ENCODE measurements at places on chromosomes 16 and 17.
A peak's percentile ranks its signal among the peaks of the same experiment; 100 is the strongest.

DNA sequence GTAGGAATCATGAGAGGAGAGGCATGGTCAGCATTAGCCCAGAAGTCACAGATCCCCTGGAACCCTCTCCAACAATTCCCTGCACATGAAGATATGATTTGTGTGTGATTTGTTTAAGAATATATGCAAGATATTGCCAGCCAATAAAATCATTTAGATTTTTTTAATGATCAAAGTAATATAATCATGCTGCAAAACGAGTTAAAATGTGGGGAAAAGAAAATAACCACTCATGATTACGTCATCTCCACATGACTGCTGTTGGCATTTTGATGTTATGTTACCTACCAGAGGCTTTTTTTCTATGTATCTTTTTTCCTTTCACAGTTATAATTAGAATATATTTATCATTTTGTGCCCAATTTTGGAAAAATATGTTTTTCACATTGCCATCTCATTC is 22.4 kb downstream of the SLC35G3 start:
- no peak for DNase-seq

DNA sequence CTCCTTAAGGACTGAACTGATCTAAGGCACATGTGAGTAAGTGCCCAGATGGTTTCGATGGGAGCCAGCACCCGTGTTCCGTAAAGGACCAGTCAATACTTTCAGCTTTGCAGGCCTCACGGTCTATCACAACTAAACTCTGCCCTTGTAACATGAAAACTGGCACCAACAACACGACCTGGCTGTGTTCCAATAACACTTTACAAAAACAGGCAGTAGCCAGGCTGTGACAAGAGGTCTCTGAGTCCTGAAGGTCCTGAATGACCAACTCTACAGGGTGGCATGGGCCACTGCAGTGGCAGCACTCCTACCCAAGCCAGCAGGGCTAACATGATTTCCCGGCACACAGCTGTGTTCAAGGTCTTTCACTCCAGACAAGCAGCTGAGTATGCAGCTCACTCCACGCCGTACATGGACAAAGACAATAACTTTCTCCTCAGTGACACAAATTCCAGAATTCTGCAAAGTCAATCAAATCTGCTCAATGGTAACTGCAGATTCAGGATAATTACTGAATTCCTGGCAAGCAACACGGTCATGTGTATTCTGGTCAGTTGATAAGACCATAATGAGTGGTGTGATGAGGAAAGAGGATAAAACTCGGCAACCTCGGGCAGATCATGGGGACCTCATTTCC is 15.3 kb downstream of the NPLOC4 start:
- peak; percentile 48 for DNase-seq

DNA sequence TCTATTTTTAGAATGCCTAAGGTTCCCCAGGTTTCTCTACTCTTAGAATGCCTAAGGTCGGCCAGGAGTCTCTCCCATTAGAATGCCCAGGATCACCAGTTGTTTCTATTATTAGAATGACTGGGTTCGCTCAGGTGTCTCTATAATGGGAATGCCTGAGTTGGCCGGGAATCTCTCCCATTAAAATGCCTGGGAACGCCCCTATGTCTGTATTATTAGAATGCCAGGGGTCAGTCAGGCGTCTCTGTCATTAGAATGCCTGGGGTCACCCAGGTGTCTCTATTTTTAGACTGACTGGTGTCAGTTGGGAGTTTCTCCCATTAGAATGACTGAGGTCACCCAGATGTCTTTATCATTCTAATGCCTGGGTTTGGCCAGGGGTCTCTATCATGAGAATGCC is 2252.5 kb downstream of the TP53TG3F start:
- DNase-seq, result no peak

GRCh38 chr16:6407596-6407995 is 925.0 kb upstream of the RBFOX1 start:
- DNase-seq, result no peak

- DNase-seq, result no peak
These were observed 662 bp downstream of the COTL1 start for GRCh38 chr16:84617041-84617790.

GRCh38 chr17:67272312-67273047 is 27.5 kb upstream of the HELZ start:
- no peak for DNase-seq

- peak; percentile 92 for DNase-seq
These were observed 124.5 kb upstream of the ZFHX3 start for GRCh38 chr16:73172241-73172972.

- no peak for DNase-seq
These were observed 28.9 kb downstream of the ZNRF1 start for GRCh38 chr16:75027520-75028300.

DNA sequence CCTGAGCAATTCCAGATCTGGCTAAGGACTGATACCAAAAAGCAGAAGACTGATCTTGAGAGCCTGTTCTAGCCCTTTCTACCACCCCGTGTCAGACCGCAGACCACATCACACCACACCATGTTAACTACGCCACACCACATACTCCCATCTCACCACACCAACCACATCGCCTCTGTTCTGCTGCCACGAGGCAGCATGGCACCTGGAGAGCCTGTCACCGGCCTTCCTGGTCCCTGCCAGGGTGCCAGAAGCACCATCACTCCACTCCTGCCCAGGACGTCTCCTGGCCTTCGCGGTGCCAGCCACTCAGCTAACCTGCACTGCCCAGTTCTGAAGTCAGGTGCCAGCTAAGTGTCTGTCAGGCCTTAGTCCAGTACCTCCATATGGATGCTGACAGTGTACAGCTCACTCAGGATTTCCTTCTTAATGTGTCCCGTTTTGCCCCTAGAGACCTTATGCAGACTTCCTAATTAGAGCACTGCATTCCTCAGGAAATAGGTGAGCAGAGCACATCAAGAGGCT is 37.2 kb upstream of the BCAR1 start:
- DNase-seq, result no peak

- DNase-seq, result peak; percentile 17
These were observed 12.3 kb upstream of the MEIOB start for GRCh38 chr16:1884155-1884760.

GRCh38 chr16:2028620-2029220 is 2.0 kb downstream of the NHERF2 start:
- DNase-seq, result no peak

DNA sequence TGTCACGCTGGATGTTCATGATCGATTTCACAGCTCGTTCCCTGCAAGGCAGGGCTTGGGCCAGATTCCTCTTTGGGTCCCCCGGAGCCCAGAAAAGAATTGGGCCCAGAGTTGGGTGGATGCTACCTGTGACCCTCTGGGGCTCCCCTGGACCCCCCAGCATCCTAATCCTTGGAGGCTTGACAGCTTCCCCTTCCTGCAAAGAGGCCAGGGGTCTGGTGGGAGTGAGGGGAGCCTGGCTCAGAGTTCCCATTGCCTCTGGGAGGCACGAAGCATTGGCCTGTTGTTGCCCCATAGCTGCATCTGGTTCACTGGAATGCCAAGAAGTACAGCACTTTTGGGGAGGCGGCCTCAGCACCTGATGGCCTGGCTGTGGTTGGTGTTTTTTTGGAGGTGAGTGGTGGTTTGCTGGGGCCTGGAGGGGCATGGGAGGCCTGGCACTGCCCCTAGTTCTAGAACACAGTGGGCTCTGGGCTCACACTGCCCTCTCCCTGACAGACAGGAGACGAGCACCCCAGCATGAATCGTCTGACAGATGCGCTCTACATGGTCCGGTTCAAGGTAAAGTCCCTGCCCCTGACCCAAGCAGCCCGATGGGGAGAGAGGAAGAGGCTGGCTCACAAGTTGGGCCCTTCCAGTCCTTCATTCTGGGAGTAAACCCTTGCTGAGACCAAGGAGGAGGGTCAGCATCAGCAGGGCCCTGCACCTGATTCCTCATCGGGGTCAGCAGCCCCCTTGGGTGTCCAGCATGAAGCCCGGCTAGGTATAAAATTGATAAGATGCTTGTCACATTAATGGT is 7.2 kb downstream of the CA7 start:
- no peak for DNase-seq

GRCh38 chr17:77106874-77107358 is 33.9 kb upstream of the SEC14L1 start:
- no peak for DNase-seq

DNA sequence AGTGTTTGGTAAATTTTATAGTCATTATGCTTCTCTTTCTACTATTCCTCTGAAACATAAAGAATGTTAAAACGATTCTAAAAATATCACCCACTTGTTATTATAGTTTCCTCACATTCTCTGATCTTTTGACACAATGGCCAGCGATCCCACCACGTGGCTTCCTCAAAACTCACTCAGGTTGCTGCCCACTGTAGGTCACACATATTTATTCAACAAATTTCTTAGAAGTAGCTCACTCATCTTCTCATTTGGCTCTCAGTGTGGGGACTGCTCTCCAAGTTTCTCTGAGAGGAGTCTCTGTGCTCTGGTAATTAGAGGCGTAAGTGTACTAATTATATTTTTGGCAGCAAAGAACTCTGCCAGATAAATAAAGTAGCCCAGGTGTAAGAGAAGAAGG is 465.4 kb downstream of the CDH11 start:
- no peak for DNase-seq

GRCh38 chr16:30144017-30144416 is 21.0 kb upstream of the MAPK3 start:
- DNase-seq, result no peak
